Bronchus fibroblast of lung (primary cell): ENCODE measurements at places on chromosomes 6 and 20. TPM values are rescaled to one million over a fixed set of nuclear protein-coding genes. Genes with fewer than 3 reads are reported as not detected.

CRISP3 gene
- not detected in 2 replicates for total RNA-seq

WFDC5 gene
- total RNA-seq = not detected in 2 replicates

TCP11 gene
- total RNA-seq = 0.15 and 0.50 TPM in 2 replicates

SIRPB2 gene
- total RNA-seq = not detected in 2 replicates

SAMD3 gene
- total RNA-seq = not detected in 2 replicates

CDH26 gene
- total RNA-seq = 0.15 TPM in 1 of 2 replicates, not detected in the other

SEC23B gene
- total RNA-seq = 51.4 and 54.7 TPM in 2 replicates

HSPA12B gene
- 0.45 and 0.50 TPM in 2 replicates for total RNA-seq
